ENCODE measurements at places on chromosomes 11 and 22.
A peak's percentile ranks its signal among the peaks of the same experiment; 100 is the strongest.

GRCh38 chr22:44410451-44410991, 87.5 kb downstream of the RTL6 start:
- no peak for DNase-seq

DNA sequence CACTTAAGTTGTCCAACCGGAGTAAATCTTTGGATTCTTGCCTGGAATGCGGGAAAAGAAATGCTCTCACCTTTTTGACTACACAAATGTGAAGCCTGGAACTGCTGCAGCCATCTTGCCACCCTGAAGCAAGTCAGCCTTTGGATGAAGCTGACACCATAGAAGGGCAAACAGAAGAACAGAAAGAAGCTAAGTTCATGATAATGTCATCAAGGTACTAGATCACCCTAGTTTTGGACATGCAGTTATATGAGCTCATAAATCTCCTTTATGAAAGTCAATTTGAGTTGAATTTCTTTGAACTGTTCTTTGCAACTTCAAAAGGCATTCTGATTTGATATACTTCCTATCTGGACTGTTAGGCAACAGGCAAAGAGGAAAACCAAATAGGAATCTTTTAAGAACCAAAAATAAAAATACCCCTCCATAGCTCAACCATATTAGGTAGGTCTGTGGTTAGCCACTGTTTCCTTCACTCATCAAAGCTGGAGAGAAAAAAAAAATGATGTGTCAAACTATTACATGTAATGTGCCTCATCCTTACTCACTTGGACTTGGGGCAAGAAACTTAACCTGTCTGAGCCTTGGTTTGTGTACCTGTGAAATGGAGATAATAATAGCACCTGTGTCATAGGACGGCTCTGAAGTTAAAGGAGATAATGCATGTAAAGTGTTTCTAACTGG, 91.9 kb downstream of the WT1 start:
- no peak for DNase-seq

GRCh38 chr22:28674121-28674563, 5.5 kb downstream of the TTC28 start:
- peak; percentile 56 for DNase-seq

DNA sequence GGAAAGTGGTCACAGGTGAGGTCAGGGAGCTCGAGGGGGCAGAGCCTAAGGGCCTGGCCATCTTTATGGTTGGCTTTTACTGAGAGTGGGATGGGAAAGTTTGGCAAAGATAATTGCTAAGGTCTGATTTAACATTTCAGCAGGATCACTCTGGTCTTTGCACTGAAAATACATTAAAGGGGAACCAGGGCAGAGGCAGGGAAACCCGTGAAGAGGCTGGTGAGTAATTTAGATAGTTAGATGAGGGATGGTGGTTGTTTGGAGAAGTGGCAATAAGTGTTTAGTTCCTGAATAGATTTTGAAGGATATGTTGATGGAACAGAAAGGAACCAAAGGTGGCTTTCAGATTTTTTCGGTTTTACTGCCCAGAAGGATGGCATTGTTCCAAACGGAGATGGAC, 50.8 kb downstream of the SCN3B start:
- DNase-seq = no peak

DNA sequence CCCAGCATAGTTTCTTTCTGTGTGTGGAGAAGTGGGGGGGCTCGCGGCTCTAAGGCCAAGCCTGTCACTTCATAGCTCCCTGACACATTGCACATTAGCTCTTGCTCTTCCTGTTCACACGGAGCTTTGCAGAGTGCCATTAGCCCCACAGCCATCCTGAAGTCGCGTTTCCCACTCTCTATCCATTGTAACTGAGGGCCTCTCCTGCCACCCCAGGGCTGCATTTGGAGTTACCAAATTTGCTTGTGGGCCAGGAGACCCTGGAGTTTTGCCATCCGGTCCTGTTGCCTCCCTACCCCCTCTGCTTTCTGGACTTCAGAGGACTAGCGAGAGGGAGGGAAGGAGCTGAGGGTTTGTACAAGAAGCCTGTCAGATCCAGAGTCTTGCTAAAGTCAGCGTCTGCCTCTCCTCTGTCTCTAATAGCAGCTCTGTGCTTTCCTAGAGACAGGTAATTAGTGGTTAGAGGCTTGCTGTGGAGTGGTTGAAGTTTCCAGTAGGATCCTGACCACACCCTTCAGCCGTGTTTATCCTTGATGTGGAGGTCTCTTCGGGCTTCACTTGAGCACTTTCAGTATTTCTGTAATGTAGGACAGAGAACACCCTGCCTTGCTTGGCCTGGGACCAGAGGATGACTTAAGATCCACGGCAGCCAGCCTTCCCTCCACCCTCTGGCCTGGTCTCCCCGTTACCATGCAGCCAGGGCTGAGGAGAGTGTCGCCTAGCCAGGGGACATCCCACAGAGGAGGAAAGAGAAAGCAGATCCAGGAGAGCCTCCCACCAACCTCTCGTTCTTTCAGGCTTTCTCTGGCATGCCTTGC, 14.1 kb downstream of the DCPS start:
- no peak for DNase-seq

- DNase-seq = no peak
These were observed 19.9 kb downstream of the TRAF6 start for GRCh38 chr11:36490026-36490806.

DNA sequence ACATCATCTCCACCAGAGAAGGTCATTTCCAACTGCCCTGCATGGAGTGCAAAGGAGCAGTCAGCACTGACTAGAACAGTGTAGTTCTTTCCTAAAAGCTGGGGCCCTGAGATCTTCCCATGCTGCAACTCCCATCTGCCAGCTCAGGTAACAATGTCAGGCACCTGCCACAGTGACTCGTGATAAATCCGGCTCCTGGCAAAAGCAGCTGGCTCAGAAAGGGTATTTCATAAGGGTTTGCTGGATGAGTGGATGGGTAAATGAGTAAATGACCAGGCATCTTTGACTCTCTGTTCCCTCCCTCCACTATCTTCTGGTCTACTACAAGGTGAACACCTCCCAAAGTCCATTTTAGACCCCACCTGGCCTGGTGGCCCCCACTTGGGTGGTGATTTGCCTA, 403.6 kb downstream of the NXPE2 start:
- no peak for DNase-seq

GRCh38 chr11:118226296-118226695, 1.5 kb upstream of the JAML start:
- DNase-seq = peak; percentile 80

DNA sequence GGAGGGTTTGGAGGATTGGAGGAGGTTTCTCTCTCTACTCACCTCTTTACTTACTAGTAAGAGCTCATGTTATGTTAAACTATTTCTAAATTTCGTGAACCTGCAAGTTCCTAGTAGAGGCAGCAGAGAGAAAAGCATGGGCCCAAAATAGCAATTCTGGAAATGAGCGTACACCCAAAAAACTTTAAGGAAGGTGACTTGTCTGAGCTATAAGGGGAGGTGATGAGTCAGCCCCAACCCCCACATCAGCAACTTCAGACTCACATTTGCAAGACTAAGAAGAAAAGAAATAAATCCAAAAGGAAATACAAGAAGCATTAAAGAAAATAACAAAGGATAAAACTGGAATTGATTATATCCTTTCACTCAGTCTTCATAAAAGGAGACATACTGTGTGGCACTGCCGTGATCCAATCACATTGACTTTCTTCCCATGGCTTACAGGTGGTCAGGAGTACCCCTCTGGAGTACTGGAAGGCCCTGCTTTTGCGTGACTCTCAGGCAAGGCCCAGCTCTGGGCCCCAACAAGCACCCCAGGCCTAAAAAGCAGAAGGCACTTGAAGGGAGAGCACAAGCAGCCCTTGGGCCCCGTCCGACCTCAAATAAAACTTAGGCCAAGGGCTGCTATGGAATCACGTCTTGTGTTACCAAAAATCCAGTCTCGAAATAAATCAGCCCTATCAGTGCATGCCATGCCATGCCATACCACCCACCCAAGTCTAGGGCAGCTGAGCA, 14.3 kb downstream of the PACSIN2 start:
- DNase-seq = peak; percentile 46

GRCh38 chr11:56533054-56533740, 9.9 kb downstream of the OR5M11 start:
- DNase-seq = no peak

DNA sequence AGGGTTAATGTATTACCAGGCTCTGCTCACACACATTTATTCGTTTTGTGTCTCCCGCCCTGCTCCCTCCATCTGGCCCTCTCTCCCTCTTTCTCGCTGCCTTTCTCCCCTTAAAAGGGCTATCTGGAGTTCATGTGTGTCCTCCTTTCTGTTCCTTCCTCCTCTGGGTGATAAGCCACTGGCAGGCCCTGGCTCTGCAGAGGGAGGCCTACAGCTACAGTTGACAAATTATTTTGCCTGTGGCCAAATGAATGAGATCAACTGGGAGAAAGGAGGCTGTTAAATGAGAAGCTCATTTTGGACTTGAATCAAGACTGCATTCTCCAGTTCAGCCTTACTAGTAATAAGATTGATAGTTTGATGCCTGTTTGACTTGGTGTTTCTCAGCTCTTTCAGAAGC, 17.5 kb upstream of the OPCML start:
- DNase-seq = no peak

GRCh38 chr22:19127329-19128008, 3.6 kb upstream of the TSSK2 start:
- no peak for DNase-seq

GRCh38 chr11:62406034-62406433, 12.8 kb upstream of the SCGB1A1 start:
- no peak for DNase-seq

DNA sequence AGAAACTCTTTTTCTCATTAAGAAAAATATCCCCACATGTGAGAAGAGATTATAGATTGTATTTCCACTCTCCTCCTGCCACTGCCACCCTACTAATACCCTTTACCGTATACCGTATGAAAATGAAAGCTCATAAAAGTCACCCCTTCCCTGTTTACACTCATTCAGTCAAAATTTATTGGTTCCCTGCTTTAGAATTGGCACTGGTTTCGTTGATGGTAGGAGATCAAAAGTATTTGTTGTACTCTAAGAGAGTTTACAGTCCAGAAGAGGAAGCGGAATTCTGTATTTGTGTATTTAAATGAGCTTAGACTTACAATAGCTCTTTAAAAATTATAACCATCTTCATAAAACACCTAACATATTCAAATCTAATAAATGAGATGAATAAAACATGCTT, 68.2 kb downstream of the BBOX1 start:
- DNase-seq = no peak

- no peak for DNase-seq
These were observed 75.6 kb upstream of the TEAD1 start for GRCh38 chr11:12598330-12599256.

DNA sequence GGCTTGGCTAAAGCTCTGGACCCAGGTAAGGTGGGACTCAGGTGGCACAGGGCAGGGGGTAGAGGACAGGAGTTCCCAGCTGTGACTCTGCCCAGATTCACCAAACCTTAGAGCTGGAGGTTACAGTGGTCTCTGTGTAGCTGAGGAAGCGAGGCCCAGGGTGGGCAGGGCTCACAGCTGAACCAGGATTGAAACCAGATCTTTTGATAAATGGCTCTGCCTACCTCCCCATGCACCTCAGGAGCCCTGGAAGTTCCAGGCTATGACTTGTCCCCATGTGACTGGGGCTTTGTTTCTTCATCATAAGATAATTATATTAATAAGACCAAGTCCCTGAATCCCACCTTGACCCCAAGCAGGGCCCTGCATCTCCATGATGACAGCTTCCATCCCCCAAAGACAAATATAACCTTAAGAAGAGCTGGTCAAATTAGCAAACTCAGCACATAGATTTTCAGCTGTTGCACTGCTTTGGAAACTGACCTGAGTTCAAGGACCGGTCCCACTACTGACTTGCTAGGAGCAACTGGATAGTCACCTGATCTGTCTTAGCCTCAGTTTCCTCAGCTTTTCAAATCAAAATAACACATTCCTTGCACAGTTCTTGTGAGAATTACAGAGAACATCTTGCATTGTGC, 21.3 kb upstream of the TSKU start:
- no peak for DNase-seq

- no peak for DNase-seq
These were observed 219.3 kb upstream of the UBASH3B start for GRCh38 chr11:122436188-122436555.

GRCh38 chr11:2914455-2915195, 14.6 kb downstream of the PHLDA2 start:
- no peak for DNase-seq

DNA sequence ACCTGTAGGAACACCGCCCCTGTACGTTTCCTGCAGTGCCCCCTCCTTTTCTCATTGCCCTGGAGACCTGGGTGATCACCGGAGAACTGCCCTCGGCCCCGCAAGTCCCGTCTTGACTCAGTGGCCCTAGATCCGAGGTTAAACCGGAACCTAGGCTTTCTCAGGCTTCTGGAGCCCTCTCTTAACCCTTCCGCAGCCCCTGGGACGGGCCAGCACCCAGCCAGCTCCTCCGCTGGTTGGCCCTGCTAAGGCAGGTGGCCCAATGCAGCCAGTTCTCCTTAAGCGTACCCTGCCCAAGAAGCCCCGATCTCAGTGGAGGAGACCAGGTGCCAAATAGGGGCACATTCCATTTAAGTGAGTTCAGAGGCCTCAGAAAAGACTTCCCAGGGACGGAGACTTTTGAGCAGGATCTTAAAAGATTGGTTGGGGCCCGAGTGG, 776 bp downstream of the NLRX1 start:
- DNase-seq = peak; percentile 49

- DNase-seq = no peak
These were observed 88.7 kb downstream of the USP35 start for GRCh38 chr11:78277314-78277994.

DNA sequence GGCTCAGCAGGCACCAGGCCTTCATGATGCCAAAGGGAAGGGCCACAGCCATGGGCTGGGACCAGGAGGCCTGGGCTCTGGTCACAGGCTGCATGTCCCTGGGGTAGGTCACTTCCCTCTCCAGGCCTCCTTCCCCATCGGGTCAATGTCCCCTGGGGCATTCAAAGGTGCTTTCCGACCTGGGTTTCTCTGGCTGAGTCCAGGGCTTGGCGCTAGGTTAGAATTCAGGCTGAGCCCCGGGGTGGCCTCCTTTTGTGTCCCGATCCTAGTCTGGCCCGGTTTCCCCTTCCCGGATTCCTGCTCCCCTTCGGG, 12.2 kb downstream of the MAFF start:
- peak; percentile 77 for DNase-seq

DNA sequence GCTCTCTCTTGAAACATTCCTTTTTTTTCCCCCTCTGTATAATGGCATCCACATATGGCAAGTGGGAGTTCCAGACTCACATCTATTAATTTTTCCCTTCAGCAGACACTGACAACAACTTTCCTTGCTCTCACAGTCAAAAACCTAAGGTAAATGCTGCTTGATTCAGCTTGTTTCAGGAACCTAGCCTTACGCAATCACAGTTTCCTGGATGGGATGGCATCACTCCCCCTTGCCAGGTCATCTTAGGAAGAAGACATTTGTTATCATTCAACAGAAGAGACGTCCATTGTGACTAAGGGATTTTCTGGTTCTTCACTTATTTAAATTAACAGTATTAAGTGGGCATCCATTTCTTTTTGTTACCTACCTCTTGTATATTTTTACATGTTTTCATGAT, 112.0 kb upstream of the PDGFD start:
- no peak for DNase-seq

GRCh38 chr22:28812516-28812915, 12.1 kb upstream of the XBP1 start:
- DNase-seq = no peak

GRCh38 chr11:36012455-36012854, 68.6 kb downstream of the LDLRAD3 start:
- no peak for DNase-seq
